Stimulated activated CD8-positive, alpha-beta memory T cell treated with anti-CD3 and anti-CD28 coated beads, Interleukin-7, amount 100 ng/mL, for 4 hours (primary cell): ENCODE measurements at places on chromosomes 5 and 9.

GRCh38 chr9:78248635-78249034, 12.8 kb downstream of the CEP78 start:
- DNase-seq, result no peak

DNA sequence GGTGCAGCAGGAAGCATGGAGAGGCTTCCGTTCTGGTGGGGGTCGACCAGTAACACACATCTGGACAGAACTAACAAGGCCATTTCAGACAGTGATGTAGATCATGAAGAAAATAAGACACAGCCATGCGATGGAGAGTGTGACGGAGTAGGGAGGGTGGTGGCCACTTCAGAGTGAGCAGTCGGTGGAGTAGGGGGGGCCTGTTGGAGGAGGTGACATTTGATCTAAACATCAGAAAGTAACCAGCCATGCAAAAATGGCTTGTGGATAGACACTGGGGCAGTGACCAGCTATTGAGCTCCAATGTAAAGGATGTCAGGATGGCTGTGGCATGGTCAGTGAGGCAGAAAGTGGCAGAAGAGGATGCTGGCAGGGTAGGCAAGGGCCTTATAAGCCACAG, 65.9 kb downstream of the PPARGC1B start:
- DNase-seq, result no peak

DNA sequence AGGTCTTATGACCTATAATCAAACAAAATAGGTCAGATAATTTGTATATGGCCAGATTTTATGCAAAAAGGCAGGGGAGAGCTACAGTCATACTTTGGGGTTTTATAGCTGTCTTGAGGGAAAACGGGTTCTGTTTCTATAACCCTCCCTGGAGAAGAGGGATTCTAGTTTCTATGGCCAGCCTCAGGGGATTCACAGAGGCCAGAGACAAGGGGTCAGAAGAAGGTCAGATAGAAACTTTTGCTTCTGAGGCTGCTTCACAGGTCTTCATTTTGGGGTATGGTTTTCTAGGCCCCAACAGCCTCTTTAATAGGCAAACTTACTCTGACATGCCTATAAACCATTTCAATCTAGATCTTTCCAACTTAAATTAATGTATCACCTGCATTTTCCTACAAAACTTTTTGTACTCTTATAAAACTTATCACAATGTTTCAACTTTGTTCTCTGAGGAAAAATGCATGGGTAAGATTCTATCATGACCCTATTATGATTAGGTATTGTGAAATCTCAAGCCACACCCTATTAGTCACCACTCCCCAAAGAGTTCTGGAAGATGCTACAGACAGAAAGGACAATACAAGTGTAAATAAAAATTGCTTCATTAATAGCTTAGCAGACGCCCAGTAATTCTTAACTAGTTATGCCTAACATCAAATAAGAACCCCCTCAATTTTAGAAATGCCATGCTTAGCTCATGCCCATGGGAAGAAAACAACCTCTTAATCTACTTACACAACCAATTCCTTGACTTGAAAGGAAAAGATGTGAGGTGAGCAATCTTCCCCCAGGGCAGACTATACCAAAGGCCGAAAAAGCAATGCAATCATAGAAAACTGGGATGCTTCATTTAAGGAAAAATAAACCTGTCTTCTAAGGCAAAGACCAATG, 396.6 kb downstream of the TLR4 start:
- no peak for DNase-seq

DNA sequence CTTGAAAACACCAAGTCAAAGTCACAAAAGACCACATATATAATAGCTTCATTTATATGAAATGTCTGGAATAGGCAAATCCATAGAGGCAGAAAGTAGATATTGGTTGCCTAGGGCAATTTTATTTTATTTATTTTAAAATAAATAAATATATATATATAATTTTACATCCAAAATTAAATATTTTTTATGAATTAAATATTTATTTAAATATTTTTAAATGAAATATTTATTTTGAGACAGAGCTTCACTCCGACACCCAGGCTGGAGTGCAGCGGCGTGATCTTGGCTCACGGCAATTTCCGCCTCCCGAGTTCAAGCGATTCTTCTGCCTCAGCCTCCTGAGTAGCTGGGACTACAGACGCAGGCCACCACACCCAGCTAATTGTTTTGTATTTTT, 58.9 kb upstream of the ATG10 start:
- no peak for DNase-seq

DNA sequence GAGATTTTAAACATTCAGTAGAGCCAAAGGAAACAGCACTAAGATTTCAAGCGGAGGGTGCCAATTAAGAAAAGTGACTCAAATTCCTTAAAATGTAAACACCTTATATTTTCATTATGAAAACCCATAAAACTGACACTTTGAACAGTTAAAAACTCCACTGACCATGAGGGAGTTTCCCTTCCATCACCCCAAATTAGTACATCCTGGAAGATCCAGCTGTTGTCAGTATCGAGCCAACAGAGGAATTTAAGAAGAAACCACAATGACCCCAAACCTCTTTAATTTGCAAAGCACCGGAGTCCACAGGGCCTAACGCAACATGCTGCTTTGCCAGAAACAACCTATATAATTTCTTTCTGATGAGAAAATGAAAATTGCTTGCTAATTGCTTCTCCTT, 41.3 kb downstream of the ROR2 start:
- no peak for DNase-seq

DNA sequence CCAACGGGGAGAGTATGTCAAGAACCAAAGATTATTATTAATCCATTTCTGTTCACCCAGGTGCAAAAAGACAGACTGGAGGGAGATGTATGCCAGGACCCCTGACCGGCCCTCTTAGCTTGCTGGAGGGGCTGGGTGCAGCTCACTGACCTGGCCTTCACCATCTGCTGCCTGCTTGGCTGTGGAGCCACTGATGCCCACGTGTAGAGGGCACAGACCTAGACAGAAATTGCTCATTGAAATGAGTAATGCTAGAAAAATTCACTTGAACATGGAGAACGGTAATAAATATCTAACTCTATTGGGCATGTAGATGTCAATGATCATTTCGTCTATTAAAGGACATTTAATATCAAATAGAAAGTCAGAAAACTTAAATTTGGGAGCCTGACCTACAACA, 58.8 kb upstream of the ERCC6L2 start:
- no peak for DNase-seq

GRCh38 chr9:95620722-95621121, 104.0 kb upstream of the PTCH1 start:
- no peak for DNase-seq

DNA sequence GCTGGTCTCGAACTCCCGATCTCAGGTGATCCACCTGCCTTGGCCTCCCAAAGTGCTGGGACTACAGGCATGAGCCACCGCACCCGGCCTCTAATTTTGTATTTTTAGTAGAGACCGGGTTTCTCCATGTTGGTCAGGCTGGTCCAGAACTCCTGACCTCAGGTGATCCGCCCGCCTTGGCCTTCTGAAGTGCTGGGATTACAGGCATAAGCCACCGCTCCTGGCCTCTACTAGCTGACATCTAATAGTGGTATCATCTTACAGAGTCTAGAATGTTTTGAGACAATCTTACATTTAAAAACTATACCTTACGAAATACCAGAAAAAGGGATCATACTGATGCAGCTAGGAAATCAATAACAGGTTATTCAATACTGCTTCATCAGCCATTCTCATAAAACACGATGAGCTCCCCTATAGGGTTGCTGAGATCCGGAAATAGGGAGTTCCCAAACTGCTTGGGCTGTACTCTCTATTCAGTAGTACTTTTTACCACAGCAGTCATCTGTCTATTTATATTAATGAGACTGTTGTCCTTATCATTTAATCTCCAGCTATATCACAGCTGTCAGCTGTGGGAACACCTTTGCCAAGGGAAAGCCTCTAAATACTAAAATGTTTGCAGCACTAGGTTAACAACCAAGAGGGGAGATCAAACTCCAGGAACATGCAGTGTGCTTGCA, 8.1 kb upstream of the UBE2D2 start:
- DNase-seq, result no peak

- DNase-seq, result no peak
Measured at GRCh38 chr5:137281201-137281600, 217.9 kb downstream of the SPOCK1 start.
